ENCODE measurements at places on chromosomes 12 and 14.

GRCh38 chr14:82694820-82695219 lies 1161.2 kb upstream of the SEL1L start:
- H3K27me3 ChIP-seq = no peaks in the 10 kb centered on the region
- no peaks in the 10 kb centered on the region for H3K4me1 ChIP-seq
- no peaks in the 10 kb centered on the region for H3K36me3 ChIP-seq
- H3K27ac ChIP-seq = no peak overlapping the region
- H3K4me3 ChIP-seq = no peak overlapping the region

- no peak overlapping the region for H3K4me3 ChIP-seq
- H3K27me3 ChIP-seq = no peaks in the 10 kb centered on the region
- DNase-seq = no peak
- no peaks in the 10 kb centered on the region for H3K36me3 ChIP-seq
- no peak overlapping the region for H3K27ac ChIP-seq
Measured at GRCh38 chr12:53575502-53576249, 50.5 kb downstream of the ATF7 start.

DNA sequence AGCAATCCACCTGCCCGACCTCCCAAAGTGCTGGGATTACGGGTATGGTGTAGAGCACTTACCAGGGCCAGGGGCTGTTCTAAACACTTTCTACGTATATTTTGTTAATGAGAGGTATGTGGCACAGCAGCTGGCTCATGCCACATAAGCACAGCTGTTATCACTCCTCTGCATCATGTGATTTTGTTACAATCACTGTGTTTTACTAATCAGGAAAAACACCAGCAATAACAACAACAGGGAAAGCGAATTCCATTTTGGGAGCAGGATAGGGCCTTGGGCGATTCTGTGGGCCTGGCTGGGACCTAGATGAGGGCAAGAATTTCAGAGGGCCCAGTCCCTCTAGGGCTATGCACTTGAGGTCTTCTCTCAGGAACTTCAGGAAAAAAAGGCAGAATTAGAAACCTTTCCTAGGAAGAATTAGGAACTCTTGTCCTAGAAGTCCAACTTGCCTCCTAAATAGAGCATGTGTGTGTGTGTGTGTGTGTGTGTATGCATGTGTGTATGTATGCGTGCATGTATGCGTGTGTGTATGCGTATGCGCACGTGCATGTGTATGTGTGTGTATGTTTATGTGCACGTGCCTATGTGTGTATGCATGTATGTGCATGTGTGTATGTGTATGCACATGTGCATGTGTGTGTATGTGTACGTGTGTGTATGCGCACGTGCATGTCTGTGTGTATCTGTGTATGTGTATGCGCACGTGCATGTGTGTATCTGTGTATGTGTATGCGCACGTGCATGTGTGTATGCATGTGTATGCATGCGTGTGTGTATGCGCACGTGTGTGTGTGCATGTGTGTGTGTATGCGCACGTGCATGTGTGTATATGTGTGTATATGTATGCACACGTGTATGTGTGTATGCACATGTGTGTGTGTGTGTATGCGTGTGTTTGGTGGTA lies 41.8 kb upstream of the CORO1C start:
- no peak overlapping the region for H3K27ac ChIP-seq
- H3K36me3 ChIP-seq = no peaks in the 10 kb centered on the region
- no peaks in the 10 kb centered on the region for H3K4me1 ChIP-seq

GRCh38 chr14:77559381-77559780 lies 57.1 kb downstream of the SPTLC2 start:
- H3K4me1 ChIP-seq = no peaks in the 10 kb centered on the region
- peaks cover 18% of the 10 kb centered on the region for H3K36me3 ChIP-seq
- H3K27me3 ChIP-seq = no peaks in the 10 kb centered on the region

DNA sequence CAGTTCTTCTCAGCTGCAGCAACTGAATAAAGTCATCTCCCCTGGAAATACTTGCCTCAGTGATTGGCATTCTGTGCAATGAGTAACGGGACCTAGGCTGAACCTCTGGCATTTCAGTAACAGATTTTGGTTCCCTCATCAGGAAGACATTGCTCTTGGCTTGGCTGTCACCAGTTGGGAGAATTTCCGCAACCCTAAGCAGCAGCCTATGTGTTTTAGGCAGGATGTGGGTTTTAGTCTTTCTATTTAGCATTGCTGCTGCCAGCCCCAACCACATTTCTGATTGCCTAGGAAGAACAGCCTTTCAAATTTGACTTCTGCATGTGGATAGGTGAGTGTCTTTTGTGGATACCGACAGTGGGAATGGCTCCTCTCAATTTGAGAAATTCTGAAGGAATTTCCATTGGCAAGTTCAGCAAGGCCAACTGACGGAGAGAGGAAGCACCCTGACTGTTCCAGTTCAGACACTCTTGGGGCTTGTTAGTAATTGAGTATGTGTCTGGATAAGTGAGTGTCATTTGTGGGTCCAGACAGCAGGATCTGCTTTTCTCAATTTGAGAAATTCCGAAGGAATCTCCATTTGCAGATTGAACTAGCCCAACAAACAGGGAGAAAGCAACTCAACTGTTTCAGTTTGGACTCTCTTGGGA lies 19.0 kb upstream of the CLEC2A start:
- no peaks in the 10 kb centered on the region for H3K27me3 ChIP-seq
- H3K4me3 ChIP-seq = no peak overlapping the region
- no peak overlapping the region for H3K27ac ChIP-seq

DNA sequence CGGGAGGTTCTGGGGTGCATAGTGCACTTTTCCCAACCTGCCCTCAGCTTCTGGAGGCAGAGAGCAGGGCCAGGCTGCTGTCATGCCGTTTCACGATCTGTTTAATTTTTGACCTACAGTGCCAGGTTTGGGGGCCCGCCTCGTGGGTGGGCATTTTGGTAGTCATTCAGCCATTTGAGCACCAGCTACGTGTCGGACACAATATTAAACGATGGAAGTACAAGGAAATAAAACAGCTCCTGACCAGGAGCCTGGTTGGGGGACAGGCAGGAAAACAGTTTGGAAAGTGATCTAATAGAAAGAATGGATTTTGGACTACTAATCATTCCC lies 708 bp downstream of the FNTB start:
- DNase-seq = no peak
- H3K36me3 ChIP-seq = no peaks in the 10 kb centered on the region
- H3K4me1 ChIP-seq = peaks cover 47% of the 10 kb centered on the region
- peak overlapping the region; percentile 93 for H3K4me3 ChIP-seq
- peak overlapping the region; percentile 69 for H3K27ac ChIP-seq

DNA sequence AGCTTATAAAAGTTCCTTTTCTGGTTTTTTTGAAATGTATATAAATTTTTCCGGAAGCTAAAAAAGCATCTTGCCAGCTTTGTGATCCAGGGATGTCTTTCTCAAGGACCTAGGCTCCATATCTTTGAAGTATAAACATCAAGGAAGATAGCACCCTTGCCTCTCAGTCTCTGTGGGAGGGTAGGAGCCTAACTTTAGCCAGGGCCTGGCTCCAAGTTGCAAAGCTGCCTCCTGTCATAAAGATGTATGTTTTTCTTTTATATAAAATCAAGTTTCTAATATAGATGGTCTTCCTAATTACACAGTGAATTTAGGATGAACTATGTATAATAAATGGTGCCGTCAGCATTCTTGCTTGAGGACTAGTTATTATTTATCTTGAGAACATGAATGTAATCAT lies 612.6 kb upstream of the USP15 start:
- no peaks in the 10 kb centered on the region for H3K36me3 ChIP-seq
- no peak for DNase-seq
- no peaks in the 10 kb centered on the region for H3K27me3 ChIP-seq
- no peak overlapping the region for H3K27ac ChIP-seq

- no peaks in the 10 kb centered on the region for H3K27me3 ChIP-seq
- H3K27ac ChIP-seq = no peak overlapping the region
- peaks cover 24% of the 10 kb centered on the region for H3K36me3 ChIP-seq
- no peaks in the 10 kb centered on the region for H3K4me1 ChIP-seq
Measured at GRCh38 chr14:74905595-74906142, 17.4 kb downstream of the RPS6KL1 start.

GRCh38 chr14:58430156-58430555 lies 2.6 kb downstream of the KIAA0586 start:
- DNase-seq = no peak
- no peak overlapping the region for H3K4me3 ChIP-seq
- peaks cover 16% of the 10 kb centered on the region for H3K4me1 ChIP-seq
- H3K27ac ChIP-seq = no peak overlapping the region
- H3K27me3 ChIP-seq = no peaks in the 10 kb centered on the region
- peaks cover 4% of the 10 kb centered on the region for H3K36me3 ChIP-seq

GRCh38 chr12:119019166-119019565 lies 37.8 kb downstream of the SRRM4 start:
- no peaks in the 10 kb centered on the region for H3K4me1 ChIP-seq
- H3K4me3 ChIP-seq = no peak overlapping the region
- H3K27me3 ChIP-seq = no peaks in the 10 kb centered on the region
- no peak for DNase-seq
- no peak overlapping the region for H3K27ac ChIP-seq
- H3K36me3 ChIP-seq = no peaks in the 10 kb centered on the region

Measured in CD8-positive, alpha-beta memory T cell (primary cell).